Gastroesophageal sphincter (tissue), 4 donors: ENCODE measurements at places on chromosomes 6 and 20. TPM values are rescaled to one million over a fixed set of nuclear protein-coding genes. Genes with fewer than 3 reads are reported as not detected.

LAMA5 gene
- total RNA-seq: 58.6 TPM

SLA2 gene
- total RNA-seq: 0.13 TPM

GSTA1 gene
- total RNA-seq: not detected

ABHD16B gene
- total RNA-seq: not detected

NTSR1 gene
- 0.13 TPM for total RNA-seq

PRL gene
- not detected for total RNA-seq

DNAH8 gene
- not detected for total RNA-seq

IL17A gene
- total RNA-seq: not detected

DLL1 gene
- 6.8 TPM for total RNA-seq

CALHM4 gene
- not detected for total RNA-seq

RNF217 gene
- total RNA-seq: 26.2 TPM

BIRC7 gene
- not detected for total RNA-seq

ISM1 gene
- total RNA-seq: 6.4 TPM

PTPRK gene
- total RNA-seq: 44.2 TPM

OR12D2 gene
- total RNA-seq: not detected

CCHCR1 gene
- 9.1 TPM for total RNA-seq
